ENCODE measurements at places on chromosomes 2 and 18. TPM values are rescaled to one million over a fixed set of nuclear protein-coding genes. Genes with fewer than 3 reads are reported as not detected.

The ADRA2B gene
- 1.4 TPM for total RNA-seq

The ABCA12 gene
- total RNA-seq = 98.4 TPM

DNA sequence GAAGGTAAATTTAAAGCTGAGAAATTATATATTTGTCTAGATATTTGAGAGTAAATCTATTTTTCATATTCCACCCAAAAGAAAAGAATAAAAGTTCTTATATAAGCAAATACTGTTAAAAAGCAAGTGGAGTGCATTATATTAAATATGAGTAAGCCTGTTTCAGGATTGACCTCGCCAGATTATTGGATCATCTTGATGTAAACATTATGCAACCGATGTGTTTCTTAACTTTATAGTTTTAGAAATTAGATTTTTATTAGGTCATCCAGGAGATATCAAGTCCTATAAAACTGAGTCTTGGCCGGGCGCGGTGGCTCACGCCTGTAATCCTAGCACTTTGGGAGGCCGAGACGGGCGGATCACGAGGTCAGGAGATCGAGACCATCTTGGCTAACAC is 100.3 kb upstream of the MSTN start:
- H3K36me3 ChIP-seq = no peaks in the 10 kb centered on the region
- no peaks in the 10 kb centered on the region for H3K27me3 ChIP-seq
- no peak for DNase-seq

DNA sequence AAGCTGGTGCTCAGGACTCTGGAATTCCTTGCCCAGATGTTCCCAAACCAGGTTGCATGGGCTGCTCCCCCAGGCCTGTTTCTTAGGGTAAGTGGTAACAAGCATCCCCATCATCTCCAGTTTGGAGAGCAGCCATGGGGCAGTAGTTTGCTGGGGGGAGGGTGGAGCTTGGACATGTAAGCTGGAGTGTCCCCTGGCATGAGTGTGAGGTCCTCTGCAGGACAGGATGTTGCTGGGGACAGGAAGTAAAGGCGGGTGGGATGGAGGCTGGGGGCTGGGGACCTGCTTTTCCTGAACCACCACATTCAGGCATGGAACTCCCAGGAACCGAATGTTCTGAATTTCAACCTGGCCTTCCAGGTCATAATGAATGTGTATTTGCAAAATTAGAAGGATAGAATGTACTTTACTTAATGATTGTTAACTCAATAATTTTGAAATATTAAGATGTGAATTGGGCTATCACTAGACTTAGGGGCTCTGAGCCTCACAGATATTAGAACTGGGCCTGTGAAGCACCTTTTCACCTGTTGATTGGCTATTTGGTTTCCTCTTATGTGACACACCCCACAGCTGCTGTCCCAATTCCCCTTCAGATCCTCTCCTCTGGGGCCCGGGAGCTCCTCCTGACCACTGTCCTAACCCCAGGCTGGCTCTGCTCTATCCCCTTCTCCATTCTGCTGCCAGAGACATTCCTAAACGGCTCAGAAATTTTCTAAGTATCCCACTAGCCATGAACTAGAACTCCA is 66.4 kb upstream of the EPAS1 start:
- H3K4me1 ChIP-seq = no peaks in the 10 kb centered on the region
- H3K27me3 ChIP-seq = no peaks in the 10 kb centered on the region
- no peak overlapping the region for H3K27ac ChIP-seq
- H3K36me3 ChIP-seq = no peaks in the 10 kb centered on the region

GRCh38 chr18:66564236-66564635 is 39.7 kb downstream of the CDH19 start:
- no peak overlapping the region for H3K27ac ChIP-seq
- no peaks in the 10 kb centered on the region for H3K4me1 ChIP-seq
- no peak overlapping the region for H3K4me3 ChIP-seq
- no peaks in the 10 kb centered on the region for H3K36me3 ChIP-seq

DNA sequence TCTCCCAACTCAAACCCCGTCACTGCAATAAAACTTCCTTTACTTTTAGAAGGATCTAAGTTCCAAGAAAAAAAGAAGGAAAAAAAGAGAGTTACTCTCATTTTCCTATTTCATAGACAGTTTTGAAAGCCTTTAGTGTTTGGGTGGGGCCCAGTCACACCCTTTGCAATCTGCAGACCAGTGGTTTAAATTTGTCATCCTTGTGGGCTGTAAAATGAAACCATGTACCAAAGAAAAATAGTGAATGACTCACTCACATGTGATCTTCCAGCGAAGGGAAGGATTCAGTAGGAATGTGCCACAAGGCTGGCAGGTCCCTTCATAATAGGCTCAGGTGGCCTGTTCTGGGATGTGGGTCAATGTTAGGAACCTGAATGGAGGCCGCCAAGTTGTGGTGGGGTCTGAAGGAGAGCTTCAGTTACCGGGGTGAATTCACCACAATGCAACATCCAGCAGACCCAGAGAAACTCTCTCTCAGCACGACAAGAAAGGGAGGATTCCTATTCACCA is 28.3 kb downstream of the ANXA4 start:
- no peaks in the 10 kb centered on the region for H3K36me3 ChIP-seq
- no peak overlapping the region for H3K4me3 ChIP-seq
- peaks cover 96% of the 10 kb centered on the region for H3K4me1 ChIP-seq
- peak overlapping the region; percentile 95 for H3K27ac ChIP-seq
- no peak for DNase-seq

DNA sequence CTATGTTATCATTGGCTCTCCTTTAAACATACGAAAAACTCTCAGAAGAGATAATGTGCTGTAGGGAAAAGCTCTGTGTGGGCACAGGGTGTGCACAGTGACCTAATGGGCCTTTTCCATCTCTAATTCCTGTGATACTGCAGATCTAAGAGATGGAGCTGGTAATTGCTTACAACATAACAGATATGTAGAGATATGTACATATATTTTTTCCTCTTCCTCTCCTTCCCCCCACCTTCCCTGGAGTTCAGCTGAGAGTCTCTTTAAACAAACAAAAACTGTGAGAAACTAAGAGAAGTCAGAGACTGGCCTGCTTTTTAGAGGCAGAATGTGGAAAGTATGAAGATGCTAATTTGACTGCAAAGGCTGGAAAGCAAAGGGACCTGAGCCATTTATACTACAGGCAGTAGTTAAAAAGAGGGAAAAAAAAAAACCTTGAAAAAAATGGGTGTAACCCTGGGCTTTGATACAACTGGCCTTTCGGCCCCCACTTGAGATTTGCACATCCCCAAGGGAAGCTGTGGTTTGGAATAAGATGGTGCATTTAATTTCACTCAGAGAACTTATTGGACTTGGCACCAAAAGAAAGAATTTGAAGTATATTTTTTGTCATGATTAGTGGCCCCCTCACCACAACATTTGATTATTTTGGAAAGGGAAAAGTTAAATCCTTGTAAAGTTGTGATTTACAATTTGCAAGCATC is 502.2 kb upstream of the ZEB2 start:
- DNase-seq = no peak
- no peak overlapping the region for H3K4me3 ChIP-seq
- peak overlapping the region; percentile 26 for H3K27ac ChIP-seq
- no peaks in the 10 kb centered on the region for H3K27me3 ChIP-seq

DNA sequence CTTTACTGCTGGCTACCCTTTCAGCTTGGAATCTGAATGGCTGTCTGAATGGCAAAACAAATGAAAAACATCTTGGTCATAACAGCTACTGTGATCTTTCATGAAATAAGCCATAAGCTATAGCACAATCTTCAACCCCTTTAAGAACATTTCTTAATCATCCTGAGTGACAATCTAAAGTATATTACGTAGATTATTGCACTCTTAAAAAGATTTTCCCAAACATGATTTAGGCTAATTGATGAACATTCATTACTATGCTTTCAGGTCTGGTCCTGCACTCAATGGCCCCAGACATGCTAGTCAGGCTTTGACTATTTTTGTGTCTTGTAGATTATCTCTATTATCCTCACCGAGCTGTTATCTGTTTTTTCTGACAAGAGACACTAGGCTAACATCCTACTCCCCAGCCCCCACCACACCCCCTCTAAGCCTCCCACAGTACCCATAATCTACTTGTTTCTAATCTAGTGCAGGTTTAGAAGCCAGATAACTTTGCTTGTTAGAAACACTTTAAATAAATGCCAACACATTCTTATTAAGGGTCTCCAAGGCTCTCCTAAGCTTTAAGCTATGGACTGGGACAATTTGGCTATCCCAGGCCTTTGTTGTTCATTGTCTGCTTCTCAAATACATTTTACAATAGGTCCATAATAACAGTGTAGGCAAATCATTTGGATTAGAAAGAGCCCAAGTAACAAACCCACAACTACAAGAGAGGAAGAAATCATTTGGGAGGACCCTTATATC is 4.2 kb downstream of the SMAD2 start:
- DNase-seq = no peak
- H3K4me1 ChIP-seq = peaks cover 47% of the 10 kb centered on the region
- H3K36me3 ChIP-seq = no peaks in the 10 kb centered on the region
- H3K27ac ChIP-seq = no peak overlapping the region

DNA sequence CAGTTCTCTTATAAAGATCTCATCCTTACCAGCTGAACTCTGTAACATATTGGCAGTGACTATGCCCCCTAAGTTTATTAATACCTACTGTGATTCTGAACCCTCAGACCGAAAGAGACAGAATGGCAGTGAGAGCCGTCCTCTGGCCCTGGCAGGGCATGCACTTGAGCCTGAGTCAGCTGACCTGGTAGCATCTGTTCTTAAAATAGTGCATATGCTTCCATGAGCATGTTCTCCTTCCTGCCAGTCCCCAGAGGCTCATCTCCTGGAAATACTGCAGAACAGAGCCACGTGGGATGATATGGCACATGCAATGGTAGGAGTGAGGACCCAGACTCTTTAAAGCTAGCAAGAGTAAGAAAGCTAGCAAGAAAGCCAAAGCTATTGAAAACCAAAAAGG is 59.0 kb downstream of the RASGRP3 start:
- DNase-seq = no peak
- no peaks in the 10 kb centered on the region for H3K27me3 ChIP-seq
- H3K27ac ChIP-seq = no peak overlapping the region
- no peaks in the 10 kb centered on the region for H3K4me1 ChIP-seq

DNA sequence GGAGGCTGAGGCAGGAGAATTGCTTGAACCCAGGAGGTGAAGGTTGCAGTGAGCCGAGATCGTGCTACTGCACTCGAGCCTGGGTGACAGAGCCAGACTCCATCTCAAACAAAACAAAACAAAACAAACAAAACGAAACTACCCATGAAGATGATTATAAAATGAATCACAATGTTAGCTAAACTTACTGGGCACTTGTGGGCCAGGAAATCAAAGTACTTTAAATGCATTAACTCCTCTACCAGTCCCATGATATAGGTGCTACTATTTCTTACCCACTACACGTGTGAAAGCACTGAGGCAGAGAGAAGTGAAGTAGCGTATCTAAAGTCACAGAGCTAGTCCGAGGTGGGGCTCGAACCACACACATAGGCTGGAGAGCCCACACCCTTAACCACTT is 53.6 kb downstream of the POLE4 start:
- no peak for DNase-seq
- H3K4me1 ChIP-seq = no peaks in the 10 kb centered on the region
- H3K27me3 ChIP-seq = no peaks in the 10 kb centered on the region
- H3K36me3 ChIP-seq = no peaks in the 10 kb centered on the region

DNA sequence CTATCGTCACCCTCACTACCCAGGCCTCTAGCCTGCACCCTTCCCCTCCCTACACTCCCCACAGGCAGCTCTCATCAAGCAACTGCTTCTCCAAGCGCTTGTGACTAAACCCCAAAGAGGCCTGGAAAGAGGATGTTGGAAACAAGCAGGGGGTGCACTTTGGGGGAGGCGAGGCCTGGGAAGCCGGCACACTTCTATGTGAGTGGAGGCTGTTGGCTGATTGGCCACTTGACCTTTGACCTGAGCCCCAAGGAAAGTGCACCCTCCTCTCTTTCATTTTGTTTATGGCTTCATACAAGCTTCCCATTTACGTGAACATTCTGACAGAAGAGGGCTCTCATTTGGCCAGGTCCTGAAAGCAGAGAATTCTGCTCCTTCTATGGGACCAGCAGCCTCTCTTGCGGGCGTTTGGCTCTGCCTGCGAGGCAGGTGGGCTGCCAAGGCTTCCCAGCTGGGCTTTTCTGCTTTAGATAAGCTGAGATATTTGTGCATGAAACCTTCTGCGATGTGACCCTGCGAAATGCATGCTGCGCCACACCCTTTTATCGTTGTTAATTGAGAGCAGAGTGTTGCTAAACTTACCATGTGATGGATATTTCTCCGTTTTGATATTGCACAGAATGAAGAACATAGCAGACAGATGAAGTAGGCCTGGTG is 134.8 kb upstream of the NCK2 start:
- H3K36me3 ChIP-seq = no peaks in the 10 kb centered on the region
- DNase-seq = no peak
- H3K27ac ChIP-seq = no peak overlapping the region
- no peak overlapping the region for H3K4me3 ChIP-seq
- H3K4me1 ChIP-seq = peaks cover 14% of the 10 kb centered on the region
- H3K27me3 ChIP-seq = no peaks in the 10 kb centered on the region

DNA sequence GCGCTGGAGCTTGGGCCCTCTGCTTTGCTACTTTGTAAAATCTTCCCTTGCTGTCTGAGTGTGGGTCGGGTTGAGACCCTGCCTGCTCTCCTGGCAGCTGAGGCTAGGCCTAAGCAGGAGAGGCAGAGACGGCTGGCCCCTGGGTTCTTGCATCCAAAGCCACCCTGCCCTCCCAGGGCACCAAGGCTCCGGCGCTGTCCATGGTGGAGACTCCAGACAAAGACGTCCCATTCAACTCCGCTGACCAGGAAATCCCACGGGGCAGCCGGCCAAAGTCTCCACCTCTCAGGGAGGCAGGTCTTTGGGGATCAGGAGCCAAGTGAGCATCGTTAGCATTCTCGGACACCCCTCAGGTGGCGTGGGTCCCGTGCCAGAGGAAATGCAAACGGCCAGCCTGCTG is 2.6 kb upstream of the PRLH start:
- H3K4me3 ChIP-seq = no peak overlapping the region
- peaks cover 12% of the 10 kb centered on the region for H3K4me1 ChIP-seq
- DNase-seq = no peak
- no peaks in the 10 kb centered on the region for H3K36me3 ChIP-seq
- H3K27me3 ChIP-seq = peaks cover 16% of the 10 kb centered on the region

DNA sequence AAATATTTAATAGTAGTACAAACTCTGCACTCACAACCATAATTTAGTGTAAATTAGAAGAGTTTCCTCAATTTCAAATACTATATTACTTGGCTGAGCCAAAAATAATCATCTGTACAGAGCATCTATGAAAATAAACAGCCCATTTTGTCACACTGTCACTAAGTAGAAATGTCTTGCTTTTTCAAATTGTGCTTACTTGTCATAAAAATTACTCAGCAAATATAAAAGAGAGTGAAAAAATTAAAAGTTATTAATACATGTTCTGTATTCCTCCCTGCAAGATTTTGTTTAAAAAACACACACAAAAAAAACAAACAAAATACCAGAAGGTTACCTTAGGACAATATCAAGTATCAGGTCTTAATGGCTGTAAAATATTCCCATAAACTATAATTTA is 155.7 kb downstream of the DLGAP1 start:
- DNase-seq = no peak
- H3K4me3 ChIP-seq = no peak overlapping the region
- H3K27me3 ChIP-seq = no peaks in the 10 kb centered on the region
- H3K27ac ChIP-seq = no peak overlapping the region
- H3K4me1 ChIP-seq = no peaks in the 10 kb centered on the region

Measured in suprapubic skin (tissue), 4 donors.